ENCODE measurements at places on chromosomes 2 and 18.

DNA sequence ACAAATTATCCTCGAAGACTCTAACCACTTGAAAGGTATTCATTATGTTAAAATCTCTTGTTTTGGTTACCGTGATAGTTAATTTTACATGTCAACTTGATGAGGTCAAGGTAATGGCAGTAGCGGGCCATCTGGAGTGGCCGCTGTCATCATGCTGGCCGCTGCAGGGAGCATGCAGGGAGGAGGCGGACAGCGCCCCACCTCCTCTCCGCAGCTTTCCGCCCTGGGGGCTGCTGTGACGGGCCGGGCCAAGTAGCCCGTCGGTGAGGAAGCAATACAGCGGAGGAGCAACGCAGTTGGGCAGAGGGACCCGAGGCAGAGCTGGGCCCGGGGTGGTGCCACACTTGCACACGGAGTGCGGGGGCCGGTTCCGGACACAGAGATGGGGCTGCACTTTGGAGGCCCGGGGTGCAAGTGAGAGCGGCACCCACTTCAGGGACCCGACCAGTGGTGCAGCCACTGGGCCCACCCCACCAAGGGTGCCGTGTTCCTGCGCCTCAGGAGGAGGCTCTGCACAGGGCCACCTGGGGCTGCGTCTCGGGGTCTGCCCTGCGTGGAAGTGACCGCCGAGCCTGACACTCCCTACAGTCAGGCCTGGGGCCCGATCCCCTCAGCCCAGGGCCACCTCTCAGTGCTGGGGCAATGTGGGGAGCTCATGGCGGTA, 452.4 kb downstream of the LRATD1 start:
- no peak for DNase-seq

GRCh38 chr2:13550285-13551231, 833.8 kb downstream of the TRIB2 start:
- no peak for DNase-seq

- no peak for DNase-seq
These were observed 92.9 kb downstream of the ZEB2 start for GRCh38 chr2:144426981-144427479.

DNA sequence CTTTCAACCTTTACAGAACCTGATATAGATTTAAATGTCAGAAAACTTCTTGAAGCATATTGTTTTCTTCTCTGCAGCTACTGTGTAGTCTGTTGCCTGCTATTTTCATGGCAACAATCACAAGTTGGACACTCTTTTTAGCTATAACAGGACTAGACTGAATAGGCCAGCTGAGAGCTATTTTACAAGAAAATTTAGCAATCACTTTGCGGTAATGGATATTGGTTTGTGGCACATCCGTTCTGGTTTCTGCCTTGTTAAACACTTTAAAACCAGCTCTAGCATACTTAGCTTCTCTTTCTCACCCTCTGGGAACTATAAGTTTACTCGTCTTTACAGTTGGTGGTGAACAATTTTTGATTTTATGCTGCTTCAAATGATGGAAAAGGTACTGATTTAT, 125.7 kb downstream of the MAP2 start:
- DNase-seq: no peak

GRCh38 chr2:85999061-85999831, 106.4 kb downstream of the POLR1A start:
- DNase-seq: no peak

DNA sequence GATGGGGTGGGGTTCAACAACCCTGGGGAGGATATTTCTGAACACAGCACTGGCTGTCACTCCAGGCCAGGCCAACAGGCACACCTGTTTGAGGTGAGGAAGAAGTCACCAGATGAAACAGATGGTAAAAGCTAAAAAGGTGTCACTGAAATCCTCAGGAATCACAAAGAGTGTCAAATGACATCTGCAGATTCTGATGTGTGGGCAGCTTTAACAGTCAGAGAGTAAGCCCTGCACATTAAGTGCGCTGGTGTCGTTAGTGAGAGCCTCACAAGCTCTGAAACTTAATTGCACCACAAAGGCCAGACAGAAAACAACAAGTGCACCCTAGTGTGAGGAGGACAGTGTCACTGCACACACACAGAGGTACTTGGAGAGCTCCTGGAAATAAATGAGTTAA, 13.6 kb downstream of the FLACC1 start:
- DNase-seq: no peak

DNA sequence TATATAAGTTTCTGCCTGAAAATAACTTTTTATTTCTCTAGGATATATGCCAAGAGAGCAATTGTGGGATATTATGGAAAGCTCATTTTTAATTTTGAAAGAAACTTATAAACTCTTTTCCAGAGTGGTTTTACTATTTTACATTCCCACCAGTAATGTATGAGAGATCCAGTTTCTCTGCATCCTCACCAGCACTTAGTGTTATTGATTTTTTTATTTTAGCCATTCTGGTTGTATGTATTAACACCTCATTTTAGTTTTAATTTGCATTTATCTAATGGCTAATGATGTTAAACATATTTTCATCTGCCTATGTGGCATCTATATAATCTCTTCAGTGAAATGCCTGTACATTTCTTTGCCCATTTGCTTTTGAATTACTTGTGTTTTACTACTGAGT, 597.7 kb upstream of the RAB6C start:
- DNase-seq: no peak
